ENCODE measurements at places on chromosomes 11 and 22.

GRCh38 chr11:110962921-110963320, 250.7 kb upstream of the ARHGAP20 start:
- DNase-seq = no peak

- no peak for DNase-seq
Observed at GRCh38 chr11:20032577-20033260, 127.6 kb downstream of the DBX1 start.

DNA sequence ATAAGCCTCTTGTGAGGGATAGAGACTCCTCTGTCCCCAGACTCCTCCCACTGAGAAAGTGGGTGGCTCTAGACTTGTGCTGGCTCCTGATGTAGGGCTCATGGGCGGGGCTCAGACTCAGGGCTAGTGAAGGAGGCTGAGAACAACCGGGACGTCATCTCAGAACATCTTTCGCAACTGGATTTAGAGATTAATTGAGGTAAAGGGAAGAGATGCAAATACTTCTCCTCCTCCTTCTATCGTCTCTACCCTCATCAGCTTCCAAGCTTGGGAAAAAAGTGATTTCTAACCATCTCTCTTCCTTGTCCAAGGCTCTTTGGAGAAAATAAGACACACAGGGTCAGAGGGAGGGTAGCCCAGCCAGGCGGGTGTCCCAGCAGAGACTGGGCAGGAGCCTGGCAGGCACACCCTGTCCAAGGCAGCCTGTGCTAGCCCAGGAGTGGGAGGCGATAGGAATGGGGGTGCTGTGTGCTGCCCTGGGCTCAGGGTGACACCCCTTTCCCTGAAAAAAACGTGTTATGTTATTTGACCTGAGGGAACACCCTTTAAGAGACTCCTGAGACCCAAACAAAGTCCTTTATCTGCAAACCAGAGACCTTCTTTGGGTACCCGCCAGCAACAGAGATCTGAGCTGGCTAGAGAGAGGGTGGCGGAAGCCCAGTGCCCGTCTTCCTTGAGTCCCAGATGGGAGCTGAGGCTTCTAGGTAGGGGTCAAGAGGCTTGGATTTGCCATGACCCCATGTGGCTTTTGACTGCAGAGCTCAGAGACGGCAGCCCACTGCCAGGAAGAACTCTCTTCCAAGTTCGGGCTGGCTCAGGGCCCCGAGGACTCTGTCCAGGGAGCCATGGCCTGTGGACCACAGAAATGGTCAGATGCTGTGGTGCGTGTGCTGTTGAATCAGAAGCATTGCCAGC, 160.9 kb downstream of the ADAMTS15 start:
- DNase-seq = no peak

- no peak for DNase-seq
Observed at GRCh38 chr22:48342016-48342415, 1485.7 kb downstream of the BRD1 start.

GRCh38 chr22:46695346-46696228, 42.5 kb downstream of the CERK start:
- no peak for DNase-seq

DNA sequence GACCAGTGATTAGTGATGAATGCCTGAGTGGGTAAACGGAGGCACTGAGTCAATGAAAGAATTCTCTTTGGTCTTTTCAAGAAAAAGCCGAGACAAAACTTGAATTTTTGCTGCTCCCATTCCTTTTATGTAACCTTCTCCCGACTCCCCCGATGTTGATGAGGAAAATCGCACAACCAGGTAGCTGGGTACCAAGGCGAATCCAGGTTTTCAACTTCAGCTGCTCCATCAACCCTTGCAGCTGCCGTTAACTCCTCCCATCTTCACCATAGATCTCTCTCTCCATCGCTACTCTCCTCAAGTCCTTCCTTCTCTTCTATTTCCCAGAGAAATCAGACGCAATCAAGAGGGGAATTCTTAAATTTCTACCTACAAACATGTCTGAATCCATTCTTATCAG, 611 bp upstream of the USP2 start:
- no peak for DNase-seq

DNA sequence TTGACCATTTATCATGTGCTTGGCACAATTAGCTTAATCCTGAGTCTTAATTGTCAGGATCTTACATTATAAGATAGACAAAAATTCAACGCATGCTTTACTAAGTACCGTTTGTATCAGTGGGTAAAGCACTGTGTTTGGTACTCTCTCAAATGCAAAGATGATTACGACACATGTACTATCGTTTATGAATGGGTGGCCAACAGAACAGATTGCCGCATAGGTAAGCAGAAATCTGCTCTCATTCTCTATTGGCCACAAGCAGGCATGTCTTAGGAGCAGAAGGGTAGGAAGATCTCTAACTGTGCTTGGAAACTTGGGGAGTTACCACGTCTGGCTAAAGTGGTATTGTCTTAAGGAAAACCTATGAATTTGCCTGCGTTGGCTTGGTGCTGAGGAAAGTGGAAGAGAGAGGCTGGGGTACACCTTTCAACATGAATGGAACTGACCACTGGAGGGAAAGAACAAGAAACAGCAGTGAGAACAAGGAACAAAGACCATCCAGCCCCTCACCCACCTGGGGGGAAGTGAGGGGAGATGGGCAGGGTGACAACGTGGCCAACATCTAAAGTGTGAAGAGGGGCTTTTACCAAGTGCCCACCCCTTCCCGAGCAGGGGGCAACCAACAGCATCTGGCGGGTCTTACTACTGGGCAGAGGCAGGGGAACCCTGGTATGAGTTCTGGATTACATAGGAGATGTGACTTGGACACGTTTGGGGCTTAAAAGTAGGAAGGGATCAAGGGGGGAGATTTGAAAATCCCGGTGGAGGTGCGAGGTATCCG, 1.0 kb upstream of the TUBA8 start:
- DNase-seq = no peak

DNA sequence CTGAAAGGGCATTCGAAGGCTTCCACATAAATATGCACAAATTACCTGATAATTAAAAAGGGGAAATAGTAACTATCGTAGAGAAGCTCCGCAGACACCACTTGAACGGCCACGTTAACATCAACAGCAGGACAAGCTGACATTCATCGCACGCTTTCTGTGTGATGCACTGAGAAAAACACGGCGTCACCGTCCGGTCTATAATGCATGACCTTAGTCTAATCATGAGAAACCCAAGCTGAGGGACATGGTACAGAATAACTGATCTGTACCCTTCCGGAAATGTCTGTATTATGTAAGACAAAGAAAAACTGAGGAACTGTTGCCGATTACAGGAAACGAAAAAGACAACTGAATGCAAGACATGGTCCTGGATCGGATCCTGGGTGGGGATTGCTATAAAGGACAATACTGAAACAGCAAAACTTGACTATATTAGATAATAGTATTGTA, 678 bp upstream of the RANGAP1 start:
- no peak for DNase-seq

DNA sequence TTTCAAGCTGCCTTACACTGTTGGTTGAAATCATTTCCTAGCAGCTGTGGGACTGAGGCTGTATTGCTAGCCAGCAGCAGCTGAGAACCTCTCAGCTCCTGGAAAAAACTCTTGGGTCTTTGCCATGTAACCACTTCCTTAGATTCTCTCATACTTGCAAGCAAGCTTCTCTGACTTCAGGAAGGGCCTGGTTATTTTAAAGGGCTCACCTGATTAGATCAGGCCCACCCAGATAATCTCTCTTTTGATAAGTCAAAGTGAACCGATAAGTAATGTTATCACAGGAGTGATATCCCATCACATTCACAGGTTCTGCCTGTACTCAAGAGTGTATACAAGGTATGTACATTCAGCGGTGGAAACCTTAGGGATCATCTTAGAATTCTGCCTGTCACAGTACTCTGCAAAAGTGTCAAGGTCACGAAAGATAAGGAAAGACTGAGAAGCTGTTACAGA, 7.4 kb upstream of the CLPB start:
- DNase-seq = no peak

GRCh38 chr11:64251016-64251752, at the start of gene PLCB3:
Gene PLCB3, plus strand, starts transcription at chr11:64251530. Its CDS starts 120 bp downstream, at chr11:64251650.
- DNase-seq = peak; percentile 43

GRCh38 chr11:122717264-122717867, 61.8 kb downstream of the UBASH3B start:
- peak; percentile 22 for DNase-seq

- DNase-seq = no peak
Observed at GRCh38 chr11:132862137-132862536, 670.2 kb downstream of the OPCML start.

DNA sequence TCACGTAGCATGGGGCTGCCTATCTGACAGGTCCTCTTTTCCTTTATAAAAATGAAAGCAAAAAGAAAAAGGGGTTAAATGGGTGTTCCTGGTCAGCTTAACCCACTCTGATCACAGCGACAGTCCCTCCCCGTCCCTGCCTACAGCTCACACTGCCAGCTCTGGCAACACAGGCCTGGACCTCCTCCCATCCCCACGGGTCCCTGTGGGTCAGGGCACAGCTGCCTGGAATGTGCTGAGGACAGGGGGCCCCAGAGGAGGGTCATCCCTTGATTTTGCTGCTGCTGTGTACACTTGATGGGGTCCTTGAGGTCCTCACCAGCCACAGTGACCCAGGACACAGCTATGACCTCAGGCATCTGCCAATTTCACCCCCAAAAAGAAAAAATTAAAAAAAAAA, 29.6 kb upstream of the CYP2D6 start:
- DNase-seq = no peak

- DNase-seq = peak; percentile 68
Observed at GRCh38 chr11:62665599-62666258, 617 bp downstream of the CSKMT start.

DNA sequence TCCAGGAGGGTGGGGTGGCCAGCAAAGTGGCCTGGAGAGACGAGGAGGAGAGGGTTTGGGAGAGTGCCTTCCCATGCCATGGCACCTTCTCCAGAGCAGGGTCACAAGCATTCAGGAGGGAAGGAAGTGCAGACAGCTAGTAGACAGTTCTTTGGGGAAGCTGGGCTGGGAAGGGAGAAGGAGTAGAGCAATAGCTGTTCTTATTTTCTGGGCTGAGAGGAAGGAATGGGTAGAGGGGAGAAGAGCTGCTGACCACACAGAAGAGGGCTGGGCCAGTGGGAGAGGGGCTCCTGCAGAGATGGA, 14.8 kb upstream of the PICK1 start:
- no peak for DNase-seq

GRCh38 chr11:34789196-34789834, 126.9 kb downstream of the APIP start:
- no peak for DNase-seq

DNA sequence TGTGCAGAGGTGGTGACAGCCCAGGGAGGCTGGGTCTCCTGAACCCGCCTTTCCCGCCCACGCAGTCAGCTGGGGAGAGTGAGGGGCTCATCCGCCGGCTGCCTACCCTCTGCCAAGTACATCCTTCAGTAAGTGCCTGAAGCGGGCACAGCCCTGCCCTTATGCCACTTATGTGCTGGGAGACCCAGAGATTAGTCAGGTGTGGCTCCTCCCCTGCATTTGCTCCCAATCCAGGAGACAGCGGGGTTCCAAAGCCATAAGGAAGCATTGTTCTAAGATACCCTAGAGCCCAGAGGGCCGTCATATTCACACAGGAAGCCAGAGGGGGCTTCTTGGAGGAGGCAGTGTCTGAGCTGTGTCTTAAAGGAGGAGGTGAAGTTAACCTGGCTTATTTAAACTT, 5.8 kb upstream of the PPP6R3 start:
- DNase-seq = no peak

- DNase-seq = no peak
Observed at GRCh38 chr11:2678396-2678795, 21.4 kb downstream of the KCNQ1OT1 start.

DNA sequence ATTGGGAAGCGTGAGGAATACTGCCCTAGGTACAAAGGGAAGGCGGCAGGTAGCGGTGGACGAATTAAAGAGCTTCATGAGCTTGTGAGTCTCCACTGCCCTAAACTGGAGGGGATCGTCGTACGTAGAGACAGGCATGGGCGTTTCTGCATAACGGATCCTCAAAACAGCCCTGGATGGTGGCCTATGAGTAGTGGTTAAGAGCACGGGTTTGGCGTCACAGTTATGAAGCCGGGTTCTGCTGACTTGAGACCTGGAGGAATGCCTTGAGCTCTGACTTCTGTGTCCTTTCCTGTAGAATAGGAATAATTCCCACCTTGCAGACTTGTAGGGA, 335 bp downstream of the TMEM138 start:
- no peak for DNase-seq

DNA sequence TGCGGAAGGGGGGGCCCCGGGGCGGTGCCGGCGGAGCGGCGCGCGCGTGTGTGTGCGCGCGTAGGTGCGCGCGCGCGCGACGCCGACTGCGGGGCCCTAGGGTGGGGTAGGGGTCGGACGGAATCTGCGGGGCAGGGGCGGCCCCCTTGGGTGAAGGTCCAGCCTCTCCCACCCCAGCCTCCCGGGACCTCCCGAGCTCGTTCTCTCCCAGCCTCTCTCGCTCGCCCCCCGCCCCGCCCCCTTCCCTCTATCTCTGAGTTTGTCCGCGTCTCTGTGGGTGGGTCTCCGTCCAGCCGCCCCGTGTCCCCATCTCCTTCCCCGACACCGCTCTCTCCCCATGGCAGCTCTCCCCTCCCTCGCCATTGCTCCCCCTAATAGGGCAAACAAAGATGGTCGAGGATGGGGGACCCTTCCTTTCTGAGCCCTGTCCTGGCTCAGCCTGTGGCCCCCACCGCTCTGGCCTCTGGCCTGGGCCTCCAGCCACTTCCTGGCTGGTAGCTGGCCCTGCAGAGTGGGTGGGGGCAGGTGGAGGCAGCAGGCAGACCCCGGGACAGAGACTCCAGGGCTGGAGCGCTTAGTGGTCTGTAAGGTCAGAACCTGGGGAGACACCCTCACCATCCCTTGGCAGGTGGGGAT, 33.0 kb upstream of the PRR5 start:
- DNase-seq = no peak

- no peak for DNase-seq
Observed at GRCh38 chr11:13908535-13908934, 54.0 kb upstream of the SPON1 start.
